ENCODE measurements at places on chromosomes 5 and 9. TPM values are rescaled to one million over a fixed set of nuclear protein-coding genes. Genes with fewer than 3 reads are reported as not detected.

GRCh38 chr5:83277953-83278352 lies 193.6 kb upstream of the VCAN start:
- no peak for DNase-seq
- H3K27me3 ChIP-seq: no peaks in the 10 kb centered on the region
- H3K27ac ChIP-seq: no peak overlapping the region
- no peak overlapping the region for H3K4me3 ChIP-seq
- no peaks in the 10 kb centered on the region for H3K36me3 ChIP-seq

RAPGEF1 gene
- total RNA-seq: 50.7 TPM

- DNase-seq: no peak
- no peak overlapping the region for H3K27ac ChIP-seq
- no peaks in the 10 kb centered on the region for H3K36me3 ChIP-seq
- no peak overlapping the region for H3K4me3 ChIP-seq
Observed at GRCh38 chr5:60226128-60226527, 332.6 kb upstream of the PDE4D start.

DNA sequence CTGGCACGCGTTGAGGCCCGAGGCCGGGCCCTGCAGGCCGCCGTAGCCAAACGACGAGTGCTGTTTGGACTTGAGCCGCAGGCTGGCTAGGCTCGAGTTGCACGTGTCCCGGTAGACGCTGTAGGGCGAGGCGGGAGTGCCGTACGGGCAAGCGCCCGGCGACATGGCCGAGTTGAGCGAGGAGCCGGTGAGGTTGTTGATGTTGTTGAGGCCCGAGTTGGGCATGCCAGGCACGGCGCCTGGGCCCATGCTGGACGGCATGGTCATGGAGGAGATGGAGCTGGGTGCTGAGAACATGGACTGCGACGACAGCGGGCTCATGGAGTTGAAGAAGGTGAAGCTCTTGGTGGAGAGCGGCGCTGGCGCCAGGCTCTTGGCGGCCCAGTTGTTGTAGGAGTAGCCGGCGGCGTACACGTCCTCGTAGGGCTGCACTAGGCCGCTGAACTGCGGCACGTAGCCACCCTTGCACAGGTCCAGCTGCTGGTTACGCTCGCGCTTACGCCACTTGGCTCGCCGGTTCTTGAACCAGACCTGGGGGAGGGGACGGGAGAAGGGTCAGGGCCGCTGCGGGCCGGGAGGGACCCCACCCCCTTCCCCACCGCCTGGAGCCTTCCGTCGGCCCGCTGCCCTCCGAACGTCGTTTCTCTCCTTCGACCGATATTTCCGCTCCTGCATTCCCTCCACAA lies 5.1 kb downstream of the PITX1 start:
- peak; percentile 64 for DNase-seq
- H3K4me3 ChIP-seq: no peak overlapping the region
- H3K36me3 ChIP-seq: no peaks in the 10 kb centered on the region
- H3K4me1 ChIP-seq: no peaks in the 10 kb centered on the region
- H3K27ac ChIP-seq: no peak overlapping the region
